Naive thymus-derived CD8-positive, alpha-beta T cell (primary cell): ENCODE measurements at places on chromosomes 4 and X.

- peak; percentile 34 for DNase-seq
Measured at GRCh38 chrX:153460826-153461225, 9.6 kb downstream of the HAUS7 start.

- no peak for DNase-seq
Measured at GRCh38 chrX:120752431-120753082, 122.7 kb upstream of the C1GALT1C1 start.

DNA sequence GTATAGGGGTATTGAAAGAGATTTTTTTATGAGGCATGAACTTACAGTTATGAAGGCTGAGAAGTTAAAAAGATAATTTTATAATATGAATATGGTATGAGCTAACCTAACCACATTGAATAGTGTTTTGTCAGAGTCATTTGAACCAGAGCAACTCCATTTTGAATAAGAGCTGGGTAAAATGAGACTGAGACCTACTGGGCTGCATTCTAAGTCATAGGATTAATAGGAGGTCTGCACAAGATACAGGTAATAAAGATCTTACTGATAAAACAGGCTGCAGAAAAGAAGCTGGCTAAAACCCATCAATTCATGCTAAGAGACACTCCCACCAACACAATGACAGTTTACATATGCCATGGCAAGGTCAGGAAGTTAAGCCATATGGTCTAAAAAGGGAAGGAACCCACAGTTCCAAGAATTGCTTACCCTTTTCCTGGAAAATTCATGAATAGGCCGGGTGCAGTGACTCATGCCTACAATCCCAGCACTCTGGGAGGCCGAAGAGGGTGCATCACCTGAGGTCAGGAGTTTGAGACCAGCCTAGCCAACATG is 209.2 kb downstream of the TECRL start:
- no peak for DNase-seq

GRCh38 chr4:89992744-89993143 is 98.1 kb downstream of the MMRN1 start:
- DNase-seq, result no peak

DNA sequence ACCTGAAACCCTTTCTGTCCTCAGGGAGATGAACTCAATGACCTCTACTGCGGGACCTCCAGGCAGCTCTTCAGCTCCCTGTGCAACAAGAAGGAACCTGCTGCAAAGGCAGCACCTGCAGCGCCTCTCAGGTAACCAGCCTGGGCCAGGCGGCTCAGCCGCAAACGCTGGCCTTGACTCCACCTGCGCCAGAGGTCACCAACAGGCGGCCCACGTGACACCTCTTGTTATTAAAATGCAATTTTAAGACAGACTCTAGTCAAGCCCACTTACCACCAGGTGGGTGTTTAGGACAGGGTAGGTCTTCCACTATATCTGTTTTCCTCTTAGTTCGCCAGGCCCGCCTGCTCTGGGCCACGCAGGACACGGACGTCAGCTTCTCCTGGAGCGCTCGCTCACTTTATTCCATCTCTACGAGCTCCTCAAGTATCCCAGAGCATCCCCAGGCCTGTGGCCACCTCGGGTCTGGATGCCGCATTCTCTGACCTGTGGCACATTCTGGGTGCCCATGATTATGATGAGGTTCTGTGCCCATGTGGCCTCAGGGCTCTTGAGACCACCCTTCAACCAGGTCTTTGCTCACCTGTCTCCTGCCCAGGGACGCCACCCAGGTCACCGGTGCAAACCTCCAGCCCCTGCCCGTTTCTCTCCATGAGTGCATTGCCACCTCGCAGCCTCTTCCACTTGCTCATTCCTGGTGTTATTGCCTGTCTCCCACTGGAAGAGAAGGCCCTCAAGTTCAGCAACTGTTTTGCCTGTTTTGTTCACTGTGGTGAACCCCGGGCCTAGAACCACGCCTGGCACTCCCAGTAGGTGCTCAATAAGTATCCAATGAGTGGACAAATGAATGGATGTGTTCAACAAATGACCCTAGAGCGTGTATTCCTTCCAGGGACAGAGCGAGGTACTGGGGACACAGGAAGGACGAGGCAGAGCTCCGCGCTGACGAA is 32.8 kb upstream of the JAKMIP1 start:
- DNase-seq, result no peak

DNA sequence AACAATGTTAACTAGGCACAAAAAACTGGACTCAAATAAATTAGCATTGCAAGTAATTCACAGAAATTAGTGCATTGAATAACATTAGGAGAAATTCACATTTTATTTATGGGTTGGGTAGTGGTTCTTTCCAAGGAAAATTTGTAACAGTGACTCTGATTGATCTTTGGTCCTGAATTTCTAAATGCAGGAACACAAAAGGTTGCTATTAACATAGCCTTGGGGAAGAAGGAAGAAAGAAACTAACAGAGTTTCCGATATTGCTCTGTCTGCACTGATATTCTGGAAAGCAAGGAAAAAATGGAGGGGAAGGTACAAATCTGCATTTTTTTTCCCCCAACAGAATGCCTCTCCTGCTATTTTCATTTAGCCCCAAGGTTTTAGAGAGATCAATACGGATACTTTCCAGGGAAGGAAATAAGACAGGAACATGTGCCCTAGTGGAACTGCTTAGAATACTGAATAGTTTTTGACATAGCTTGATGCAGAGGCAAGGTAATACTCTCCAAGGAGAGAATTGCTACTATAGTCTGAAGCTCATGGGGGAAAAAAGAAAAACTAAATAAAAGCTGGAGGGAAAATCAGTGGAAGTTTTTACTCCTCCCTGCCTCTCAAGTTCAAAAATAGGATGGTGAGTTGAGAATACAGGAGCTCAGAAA is 490.1 kb downstream of the RAPGEF2 start:
- DNase-seq, result no peak
